RCC 7860 (cell line): ENCODE measurements at places on chromosomes 7 and 10.

GRCh38 chr7:25680636-25681035 is 452.4 kb upstream of the NPVF start:
- no peak for DNase-seq

GRCh38 chr10:33273295-33274002 is 61.0 kb downstream of the NRP1 start:
- peak; percentile 92 for DNase-seq

DNA sequence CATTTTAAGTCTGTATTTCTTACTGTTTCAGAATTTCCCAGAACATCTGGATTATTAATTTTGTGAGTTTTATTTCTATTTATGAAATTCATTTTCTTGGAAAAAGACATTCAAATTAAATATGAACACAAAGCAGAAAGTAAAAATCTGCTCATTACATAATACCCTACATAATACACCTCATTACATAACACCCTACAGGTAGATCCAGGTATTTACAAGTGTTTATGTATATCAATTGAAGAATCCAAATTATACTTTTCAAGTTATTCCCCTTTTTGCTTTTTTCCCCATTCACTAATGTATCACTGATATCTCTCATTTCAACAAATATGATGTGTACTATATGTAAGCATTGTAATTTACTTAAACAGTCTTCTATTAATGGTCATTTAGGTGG is 129.1 kb downstream of the USP6NL start:
- no peak for DNase-seq

DNA sequence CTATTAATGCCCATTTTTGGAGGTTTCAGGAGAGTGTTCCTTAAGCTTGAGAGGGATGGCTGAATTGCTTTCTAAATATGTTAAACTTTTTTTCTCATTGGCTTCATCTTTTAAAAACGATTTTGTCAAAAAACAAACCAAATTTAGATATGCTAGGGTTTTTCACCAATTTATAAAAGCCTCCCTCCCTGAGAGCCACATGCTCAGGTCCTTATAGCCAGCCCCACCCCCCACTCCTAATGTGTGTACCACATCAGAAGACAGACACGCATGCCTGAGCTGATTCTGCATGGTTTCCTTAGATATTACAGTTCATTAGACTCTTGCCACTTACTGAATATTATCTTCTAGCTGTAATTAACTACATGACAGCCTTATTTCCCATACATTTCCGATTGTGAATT is 2.0 kb downstream of the CUL1 start:
- DNase-seq, result peak; percentile 33

DNA sequence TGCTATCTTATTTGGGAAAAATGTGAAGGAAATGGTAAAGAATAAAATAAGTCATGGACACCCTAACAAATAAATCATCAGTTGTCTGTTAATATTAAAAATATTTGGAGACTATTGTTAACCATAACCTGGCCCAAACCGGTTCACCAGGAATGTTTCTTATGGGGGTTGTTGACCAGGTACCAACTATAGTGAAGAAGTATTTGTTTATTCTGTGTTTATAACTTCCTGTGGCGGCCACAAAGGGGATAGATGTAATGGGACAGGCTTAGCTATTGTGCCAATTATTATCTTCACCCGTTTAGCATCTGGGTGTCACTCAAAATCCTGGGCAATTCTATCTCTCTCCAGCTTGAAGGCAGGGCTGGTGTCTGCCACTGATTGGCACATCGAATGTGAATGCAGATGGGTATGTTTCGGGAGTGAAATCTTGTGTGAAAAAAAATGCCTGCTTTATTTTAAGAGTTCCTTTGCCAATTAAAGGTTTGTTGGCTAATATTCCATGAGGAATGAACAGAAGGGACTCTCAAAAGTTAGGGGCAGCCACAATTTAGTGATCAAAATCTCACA is 500.9 kb downstream of the ARL4A start:
- no peak for DNase-seq

GRCh38 chr7:25663877-25664276 is 435.6 kb upstream of the NPVF start:
- no peak for DNase-seq

GRCh38 chr7:25859412-25860274 is 292.4 kb upstream of the NFE2L3 start:
- DNase-seq, result no peak

DNA sequence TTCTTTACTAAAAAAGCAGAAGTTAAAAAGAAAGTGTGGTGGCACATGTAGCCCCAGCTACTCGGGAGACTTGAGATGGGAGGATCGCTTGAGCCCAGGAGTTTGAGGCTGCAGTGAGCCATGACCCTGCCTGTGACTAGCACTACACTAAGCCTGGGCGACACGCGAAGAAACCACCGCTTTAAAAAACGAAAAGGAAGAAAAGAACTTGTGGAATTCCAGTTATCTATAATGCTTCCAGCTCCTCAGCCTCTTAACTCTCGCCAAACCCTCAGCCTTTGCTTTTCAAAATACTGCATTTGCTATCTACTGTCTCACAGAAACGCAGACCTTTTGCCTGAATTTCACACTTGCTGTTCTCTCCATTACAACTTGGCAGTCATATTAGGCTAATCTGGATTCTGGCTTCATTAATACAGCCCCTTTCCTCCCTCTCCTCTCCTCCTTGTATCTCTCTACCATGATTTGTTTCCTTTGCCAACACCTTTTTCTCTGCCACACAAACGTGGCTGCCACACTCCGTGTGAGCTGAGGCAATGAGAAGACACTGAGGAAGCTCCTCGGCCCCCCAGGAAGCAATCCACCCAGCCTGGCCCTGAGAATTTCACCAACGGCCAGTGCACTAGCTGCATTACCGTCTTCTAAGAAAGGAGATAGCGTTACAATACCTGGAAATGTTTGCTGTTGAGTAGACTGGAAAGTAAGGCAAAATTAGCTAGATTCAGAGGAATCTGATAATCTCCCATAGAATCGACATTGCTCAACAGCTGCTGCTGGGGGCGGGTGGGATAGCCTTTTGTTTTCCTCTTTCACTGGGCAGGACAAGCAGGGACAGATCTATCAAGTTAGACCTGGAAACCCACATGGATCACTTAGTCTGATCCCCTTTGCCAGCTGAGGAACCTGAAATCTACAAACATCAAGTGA is 37.2 kb downstream of the CALML5 start:
- no peak for DNase-seq

GRCh38 chr7:50308532-50309385 is 4.2 kb downstream of the IKZF1 start:
- no peak for DNase-seq

- peak; percentile 100 for DNase-seq
Observed at GRCh38 chr7:46145412-46145811, 224.3 kb upstream of the IGFBP3 start.

GRCh38 chr7:35869810-35870209 is 69.0 kb downstream of the SEPTIN7 start:
- DNase-seq, result no peak

DNA sequence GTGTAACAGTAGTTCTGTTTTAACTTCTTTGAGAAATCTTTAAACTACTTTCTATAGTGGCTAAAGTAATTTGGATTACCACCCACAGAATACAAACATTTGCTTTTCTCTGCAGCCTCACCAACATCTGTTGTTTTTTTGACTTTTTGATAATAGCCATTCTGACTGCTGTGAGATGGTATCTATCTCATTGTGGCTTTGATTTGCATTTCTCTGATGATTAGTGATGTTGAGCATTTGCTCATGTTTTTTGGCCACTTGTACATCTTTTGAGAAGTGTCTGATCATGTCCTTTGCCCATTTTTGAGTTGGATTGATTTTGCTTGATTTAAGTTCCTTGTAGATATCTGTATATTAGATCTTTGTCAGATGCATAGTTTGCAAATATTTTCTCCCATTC is 66.7 kb downstream of the RNF133 start:
- no peak for DNase-seq

GRCh38 chr7:94442639-94443038 is 47.9 kb downstream of the COL1A2 start:
- no peak for DNase-seq
